PC-3 (cell line): ENCODE measurements at places on chromosomes 12 and 14. TPM values are rescaled to one million over a fixed set of nuclear protein-coding genes. Genes with fewer than 3 reads are reported as not detected.

The BCL11B gene
- total RNA-seq = 0.73 and 1.7 TPM in 2 replicates

The EFS gene
- total RNA-seq = 0.23 and 0.36 TPM in 2 replicates

DNA sequence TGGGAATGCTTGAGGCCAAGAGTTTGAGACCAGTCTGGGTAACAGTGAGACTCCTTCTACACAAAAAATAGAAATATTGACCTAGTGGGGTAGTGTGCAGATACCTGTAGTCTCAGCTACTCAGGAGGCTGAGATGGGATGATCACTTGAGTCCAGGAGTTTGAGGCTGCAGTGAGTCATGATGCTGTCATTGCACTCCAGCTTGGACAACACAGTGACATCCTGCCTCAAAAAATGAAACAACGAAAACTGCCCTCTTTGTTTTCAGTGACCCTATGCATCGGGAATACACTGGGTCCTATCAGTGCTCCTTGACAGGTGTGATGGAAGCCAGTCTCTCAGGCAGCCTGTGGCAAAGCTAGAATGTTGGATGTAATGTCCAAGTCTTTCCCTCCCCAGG is 311.5 kb upstream of the OR4E1 start:
- peak; percentile 55 for DNase-seq

DNA sequence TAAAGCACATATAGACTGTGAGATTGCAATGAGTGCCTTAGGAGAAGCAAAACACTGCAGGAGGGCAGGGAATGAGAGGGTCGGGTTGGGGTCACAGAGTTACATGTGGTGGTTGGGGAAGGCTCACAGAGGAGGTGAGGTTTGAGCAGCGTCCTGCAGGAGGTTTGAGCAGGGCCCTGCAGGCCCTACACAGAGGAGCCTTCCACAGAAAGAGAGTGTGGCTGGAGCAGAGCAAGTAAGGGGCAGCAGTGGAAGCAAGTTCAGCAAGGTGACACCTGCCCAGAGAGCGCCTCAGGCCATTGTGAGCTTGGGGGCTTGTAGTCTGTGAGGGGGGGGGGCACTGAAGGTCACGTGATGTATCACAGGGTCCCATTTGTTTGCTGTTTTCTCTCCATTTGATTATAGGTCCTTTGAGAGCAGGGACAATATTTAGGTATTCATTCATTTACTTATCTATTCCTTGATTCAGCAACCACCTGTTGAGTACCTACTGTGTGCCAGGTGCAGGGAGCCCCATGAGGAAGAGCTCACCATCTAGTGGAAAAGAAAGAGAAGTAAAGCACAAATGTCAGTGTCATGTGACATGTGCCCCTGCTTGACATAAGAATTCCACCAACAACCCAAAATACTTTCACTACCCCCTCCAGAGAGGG is 56.6 kb downstream of the GALNT16 start:
- no peak for DNase-seq

- no peak for DNase-seq
Observed at GRCh38 chr12:18898470-18898869, 160.6 kb downstream of the CAPZA3 start.
